GM04504 (cell line): ENCODE measurements at places on chromosomes 13 and 19.

DNA sequence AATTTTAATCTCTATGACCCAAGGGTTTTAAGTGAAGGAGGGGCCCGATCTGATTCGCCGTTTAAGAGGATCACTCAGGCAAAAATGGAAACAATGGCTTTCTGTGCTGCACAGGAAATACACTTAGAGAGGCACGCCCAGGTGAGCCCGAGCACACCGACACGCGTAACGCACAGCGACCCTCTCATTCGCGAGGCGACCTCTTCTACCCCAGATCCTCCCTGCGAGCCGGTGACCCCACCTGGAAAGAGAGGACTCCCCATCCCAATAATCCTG is 216 bp downstream of the SH2D3A start:
- no peak for DNase-seq

DNA sequence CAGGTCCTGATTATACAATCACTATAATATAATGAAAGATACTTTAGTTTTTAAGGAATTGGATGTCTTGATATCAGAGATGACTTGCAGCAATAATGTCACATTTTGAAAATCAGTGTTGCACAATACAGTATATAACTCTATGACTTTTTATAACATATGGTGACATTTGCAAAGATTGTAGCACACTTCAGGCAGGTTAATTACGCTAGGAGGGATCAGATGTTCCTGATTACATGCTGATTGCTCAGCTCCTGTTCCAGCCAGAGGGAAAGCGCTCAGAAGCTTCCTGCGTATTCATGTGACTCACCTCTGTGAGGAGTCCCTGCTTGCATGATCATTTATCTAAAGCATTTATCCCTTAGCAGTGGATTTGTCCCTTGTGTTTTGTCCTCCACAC is 265.6 kb downstream of the GPC5 start:
- DNase-seq, result no peak

DNA sequence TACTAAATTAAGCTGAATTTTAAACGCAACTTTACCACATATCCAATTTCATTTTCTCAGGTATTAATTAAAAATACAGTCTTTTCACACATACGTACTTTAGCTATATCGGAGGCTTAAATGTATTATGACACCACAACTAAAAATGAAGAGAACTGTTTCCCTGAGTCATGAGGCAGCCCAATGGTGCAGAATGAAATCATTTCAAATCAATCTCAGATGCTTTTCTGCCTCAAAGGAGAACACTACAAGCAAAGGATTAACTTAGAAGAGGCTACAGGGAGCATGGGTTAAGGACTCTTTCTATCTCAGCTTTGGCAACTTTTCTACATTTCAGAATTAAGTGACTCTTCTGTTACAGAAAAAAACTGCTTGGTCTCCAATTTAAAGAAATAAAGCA is 516.3 kb upstream of the HTR2A start:
- no peak for DNase-seq

- DNase-seq, result no peak
These were observed 33.1 kb downstream of the SHANK1 start for GRCh38 chr19:50686310-50687032.

- no peak for DNase-seq
These were observed 148.2 kb downstream of the DCT start for GRCh38 chr13:94331281-94331680.

GRCh38 chr19:58480831-58481230 is 4.7 kb downstream of the ZNF446 start:
- DNase-seq, result no peak

DNA sequence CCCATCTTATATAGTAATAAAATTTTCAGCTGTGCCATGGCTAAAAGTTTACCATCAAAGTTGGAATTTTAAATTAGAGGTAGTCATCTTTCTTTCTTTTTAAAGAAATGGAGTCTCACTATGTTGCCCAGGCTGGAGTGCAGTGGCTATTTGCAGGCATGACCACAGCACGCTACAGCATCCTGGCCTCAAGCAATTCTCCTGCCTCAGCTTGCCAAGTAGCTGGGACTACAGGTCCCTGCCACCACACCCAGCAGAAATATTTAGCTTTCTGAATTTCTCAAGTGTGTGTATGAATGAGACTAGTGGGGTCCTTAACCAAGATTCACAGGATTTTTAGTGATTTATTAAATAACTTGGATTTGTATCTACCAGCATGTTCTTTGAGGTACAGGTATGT is 30.5 kb upstream of the USPL1 start:
- DNase-seq, result no peak

GRCh38 chr19:55632463-55632834 is 8.1 kb upstream of the ZNF784 start:
- DNase-seq, result peak; percentile 83

DNA sequence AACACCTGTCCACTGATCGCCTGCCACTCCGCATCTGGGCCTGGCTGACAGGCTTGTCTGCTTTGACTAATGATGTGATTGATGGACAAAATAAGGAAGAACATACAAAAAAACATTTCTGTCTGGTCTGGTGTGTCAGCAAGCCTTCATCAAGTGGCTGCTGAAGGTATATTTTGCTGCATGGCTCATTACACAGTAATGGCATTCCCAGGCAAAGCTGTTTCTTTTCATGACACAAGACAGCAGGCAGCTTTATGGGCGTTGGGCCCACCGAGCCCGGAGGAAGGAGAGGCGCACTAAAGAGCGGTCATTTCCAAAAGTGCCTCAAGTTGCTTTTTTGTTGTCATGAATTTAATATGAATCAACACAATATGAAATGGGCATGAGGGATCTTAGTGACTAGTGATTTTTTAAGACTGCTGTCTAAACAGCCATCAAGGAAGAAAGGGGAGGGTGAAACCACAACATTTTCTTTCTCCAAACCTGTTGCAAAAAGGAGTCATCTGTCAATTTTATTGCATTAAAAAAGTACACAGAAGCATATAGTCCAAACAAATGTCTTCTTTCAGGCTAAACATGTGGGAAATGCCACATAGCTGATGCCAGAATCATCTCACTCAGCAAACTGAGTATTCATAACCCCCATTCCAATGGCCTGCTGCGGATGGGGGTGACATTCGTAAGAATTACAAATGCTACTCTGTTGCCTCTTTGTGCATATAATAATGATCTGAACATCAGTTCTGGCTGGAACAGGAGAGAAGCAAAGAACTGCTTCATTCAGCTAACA is 476.6 kb downstream of the ZNF536 start:
- DNase-seq, result no peak

DNA sequence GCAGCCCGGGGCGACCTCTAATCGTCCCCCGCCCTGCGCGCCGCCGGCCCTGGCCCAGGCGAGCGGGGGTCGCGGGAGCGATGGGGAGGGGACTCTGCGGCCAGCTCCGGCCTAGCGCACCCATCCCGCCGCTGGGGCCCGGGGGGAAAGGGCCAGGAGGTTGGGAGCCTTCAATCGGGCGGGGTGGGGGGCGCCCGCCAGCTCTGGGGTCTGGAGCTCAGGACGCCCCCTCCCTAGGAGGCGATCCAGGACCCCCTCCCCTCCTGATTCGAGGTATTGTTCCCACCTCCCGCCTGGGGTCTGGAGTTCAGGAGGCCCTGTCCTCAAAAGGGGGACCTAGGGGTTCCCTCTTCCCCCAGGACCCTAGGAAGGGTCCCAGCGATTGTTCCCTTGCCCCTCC is 430 bp downstream of the ZNF358 start:
- no peak for DNase-seq

GRCh38 chr13:111654531-111654930 is 334.1 kb downstream of the TEX29 start:
- no peak for DNase-seq

GRCh38 chr13:98207416-98207815 is 30.3 kb upstream of the RNF113B start:
- no peak for DNase-seq

DNA sequence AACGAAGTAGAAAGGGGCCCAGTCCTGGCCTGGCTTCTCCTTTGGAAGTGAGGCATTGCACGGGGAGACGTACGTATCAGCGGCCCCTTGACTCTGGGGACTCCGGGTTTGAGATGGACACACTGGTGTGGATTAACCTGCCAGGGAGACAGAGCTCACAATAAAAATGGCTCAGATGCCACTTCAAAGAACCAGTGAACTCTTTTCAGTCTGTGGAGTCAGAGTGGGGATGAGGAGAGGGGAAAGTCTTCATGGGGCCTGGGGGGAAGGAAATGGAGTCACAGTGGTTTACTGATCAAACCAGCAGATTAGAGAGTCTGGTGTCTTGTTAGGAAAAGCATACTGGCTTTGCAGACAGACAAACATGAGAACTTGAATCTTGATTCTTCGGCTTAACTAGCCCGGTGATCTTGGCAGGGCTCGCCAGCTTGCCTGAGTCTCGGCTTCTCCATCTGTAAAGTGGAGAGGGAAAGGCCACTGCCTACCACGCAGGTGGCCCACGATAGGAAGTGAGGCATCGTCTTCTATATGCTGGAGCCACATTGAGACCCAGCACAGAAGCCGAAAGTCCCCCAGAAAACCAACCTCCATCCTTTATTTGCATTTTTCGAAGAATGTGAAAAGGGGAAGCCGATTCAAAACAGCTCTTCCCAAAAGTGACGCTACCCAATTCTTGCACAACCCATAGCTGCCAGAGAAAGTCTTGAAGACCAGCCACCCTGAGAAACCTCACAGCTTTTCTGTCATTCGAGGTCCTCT is at the start of gene FFAR1:
TSS of gene FFAR1 (plus strand) at position 732 of the 759 bp plus-strand sequence. CDS start 3,650 bp downstream, outside the sequence.
- DNase-seq, result no peak

- DNase-seq, result no peak
These were observed 1392.0 kb upstream of the ATXN8OS start for GRCh38 chr13:68715651-68716050.

DNA sequence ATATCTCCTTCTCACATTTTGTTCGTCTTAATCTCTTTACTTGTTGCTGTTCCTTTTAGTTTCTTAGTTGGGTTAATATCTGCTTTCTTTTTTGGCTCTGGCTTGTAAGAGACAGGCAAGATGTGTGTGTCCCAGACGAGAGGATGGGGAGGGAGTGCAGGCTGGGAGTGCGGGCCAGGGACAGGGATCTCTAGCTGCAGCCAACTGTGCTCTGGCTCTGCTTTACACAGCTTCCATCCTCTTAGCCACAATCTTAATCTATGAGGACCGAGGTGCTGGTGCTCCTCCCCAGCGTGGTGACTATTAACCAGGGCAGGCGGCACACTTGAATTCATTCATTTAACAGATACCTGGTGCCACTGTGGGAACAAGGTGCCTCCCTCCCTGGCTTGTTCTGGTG is 70.9 kb upstream of the WASF3 start:
- DNase-seq, result no peak

GRCh38 chr13:44363631-44364344 is 9.8 kb upstream of the SERP2 start:
- no peak for DNase-seq

GRCh38 chr13:39273953-39274738 is 235.9 kb downstream of the NHLRC3 start:
- no peak for DNase-seq

- no peak for DNase-seq
These were observed 492.6 kb downstream of the RFC3 start for GRCh38 chr13:34310539-34310938.

DNA sequence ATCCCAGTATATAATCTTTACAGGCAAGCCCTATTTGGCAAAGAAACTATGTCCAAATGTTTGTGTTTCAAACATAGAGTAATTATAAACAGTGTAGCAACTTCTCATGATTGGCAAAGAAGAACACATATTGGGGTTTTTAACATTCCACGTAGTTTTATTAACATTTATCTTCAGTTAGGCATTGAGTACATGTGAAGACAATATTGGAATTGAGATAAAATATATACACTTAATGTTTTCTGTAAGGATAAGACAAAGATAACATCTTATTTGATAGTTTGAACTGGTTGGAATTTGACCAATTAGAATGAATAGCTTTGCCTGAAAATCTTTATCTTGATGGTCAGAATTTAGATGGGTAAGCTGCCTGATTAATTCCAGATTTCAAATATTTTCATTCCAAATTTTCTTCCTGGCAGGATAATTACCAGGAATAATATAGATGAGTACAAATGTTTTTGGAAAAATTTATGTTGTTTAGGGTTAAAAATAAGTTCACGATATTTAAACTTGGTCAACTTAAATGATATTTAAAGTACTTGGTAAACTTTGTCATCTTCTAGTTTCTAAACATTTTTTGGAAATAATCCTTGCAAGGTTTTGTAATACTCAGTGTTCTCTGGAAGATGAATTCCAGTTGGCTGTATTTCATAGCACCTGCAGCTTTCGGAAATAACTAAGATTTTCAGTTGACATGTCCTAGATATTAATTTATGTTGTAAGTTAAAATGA is 536.5 kb upstream of the SPRY2 start:
- DNase-seq, result no peak

GRCh38 chr19:41427647-41428480 is 690 bp upstream of the B3GNT8 start:
- no peak for DNase-seq

GRCh38 chr19:40279761-40280607 is 5.2 kb downstream of the AKT2 start:
- no peak for DNase-seq

GRCh38 chr19:13669780-13670355 is 94.5 kb upstream of the MRI1 start:
- no peak for DNase-seq

DNA sequence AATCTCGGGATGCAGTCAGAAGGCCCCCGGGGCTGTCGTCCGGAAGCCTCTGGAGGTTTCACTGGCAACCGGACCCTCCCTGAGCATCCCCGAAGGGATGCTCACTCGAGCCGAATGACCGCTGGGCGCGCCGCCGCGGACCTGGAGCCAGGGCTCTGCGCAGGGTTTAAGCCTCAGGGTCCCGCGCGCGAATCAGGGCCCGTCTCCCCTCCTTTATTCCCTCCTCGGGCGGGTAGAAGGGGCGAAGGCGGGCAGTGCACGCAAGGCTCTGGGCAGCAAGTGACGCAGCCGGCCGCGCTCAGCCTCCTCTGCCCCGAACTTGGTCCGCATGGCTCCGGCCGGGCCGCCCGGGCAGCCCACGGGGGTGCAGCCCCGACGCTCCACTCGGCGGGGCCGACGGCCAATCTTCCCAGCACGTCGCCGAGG is 572 bp downstream of the SHISA2 start:
- DNase-seq, result no peak

- DNase-seq, result peak; percentile 4
These were observed 39.1 kb downstream of the SLC7A9 start for GRCh38 chr19:32830231-32831014.

GRCh38 chr13:27617881-27618321 is 2.4 kb downstream of the LNX2 start:
- no peak for DNase-seq

DNA sequence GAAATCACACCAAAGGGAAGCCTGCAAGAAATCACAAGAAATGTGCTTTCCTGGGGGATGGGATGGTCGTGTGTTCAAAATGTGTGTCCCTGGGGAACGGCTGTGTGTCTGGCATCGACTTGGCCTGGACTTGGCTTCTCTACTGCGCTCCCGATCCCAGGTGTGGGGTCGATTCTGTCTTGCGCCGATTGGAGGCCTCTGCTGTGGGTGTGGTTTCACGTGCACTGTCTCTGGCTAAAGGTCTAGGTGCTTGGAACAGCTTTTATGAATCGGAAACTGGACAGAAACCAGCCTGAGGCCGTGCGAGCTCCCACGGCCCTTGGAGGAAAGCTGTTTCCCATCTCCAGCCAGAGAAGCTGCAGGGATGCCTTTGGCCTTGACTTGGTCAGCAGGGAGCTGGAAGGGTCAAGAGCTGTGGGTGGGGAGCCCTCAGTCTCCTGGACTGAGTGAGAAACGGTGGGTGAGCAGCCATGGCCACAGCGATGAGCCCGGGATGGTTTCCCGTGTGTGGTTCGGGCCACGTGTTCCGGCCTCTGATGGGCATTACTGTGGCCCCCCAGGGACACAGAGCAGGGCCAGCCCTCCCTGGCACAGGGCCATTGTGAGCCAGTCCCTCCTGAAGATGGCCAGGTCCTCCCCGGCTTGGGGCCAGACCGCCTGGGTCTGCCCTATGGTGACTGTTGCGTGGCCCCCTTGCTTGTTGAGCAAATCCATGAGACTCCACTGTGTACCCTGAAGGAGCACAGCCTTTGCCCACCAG is 29.7 kb downstream of the MCF2L start:
- no peak for DNase-seq

- DNase-seq, result no peak
These were observed 6.3 kb downstream of the KCTD12 start for GRCh38 chr13:76879883-76880270.
